SK-N-DZ (cell line): ENCODE measurements at places on chromosomes 7 and 10.

DNA sequence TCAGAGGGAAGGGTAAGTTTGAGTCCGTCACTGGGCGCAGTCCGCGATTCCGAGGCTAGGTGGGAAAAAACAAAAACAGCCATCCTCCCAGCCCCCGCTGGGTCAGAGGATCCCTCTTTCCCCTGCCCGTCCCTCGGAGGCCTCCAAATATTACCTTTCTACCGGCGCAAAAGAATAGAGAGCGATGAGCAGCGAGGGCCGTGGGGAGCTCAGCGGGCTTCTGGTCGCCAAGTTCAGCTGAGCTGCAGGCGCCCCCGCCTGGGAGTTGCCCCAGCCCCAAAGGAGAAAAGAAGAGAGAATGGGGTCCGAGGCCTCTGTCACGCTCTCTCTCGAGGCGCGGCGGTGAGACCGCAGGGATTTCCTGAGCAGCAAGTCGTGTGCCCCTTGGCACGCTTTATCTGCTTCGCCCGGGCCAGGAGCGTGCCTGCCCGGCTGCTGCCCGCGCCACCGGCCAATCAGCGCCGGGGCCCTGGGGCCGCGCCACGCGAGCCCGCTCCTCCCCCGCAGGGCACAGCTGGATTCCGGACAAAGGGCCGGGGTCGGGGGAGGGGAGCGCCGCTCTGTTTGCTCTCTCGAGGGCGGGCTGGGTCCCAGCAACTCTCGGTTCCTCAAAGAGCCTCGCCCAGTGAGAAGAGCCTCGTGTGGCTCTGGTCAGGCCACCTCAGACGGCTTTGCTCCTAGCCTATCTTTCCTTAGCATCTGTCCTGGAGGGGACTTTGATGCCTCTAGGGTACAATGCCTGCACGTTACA lies at the start of gene NEUROG3:
TSS of gene NEUROG3 (minus strand) at position 367 of the 751 bp plus-strand sequence. CDS start 379 bp downstream, outside the sequence.
- no peak for DNase-seq

DNA sequence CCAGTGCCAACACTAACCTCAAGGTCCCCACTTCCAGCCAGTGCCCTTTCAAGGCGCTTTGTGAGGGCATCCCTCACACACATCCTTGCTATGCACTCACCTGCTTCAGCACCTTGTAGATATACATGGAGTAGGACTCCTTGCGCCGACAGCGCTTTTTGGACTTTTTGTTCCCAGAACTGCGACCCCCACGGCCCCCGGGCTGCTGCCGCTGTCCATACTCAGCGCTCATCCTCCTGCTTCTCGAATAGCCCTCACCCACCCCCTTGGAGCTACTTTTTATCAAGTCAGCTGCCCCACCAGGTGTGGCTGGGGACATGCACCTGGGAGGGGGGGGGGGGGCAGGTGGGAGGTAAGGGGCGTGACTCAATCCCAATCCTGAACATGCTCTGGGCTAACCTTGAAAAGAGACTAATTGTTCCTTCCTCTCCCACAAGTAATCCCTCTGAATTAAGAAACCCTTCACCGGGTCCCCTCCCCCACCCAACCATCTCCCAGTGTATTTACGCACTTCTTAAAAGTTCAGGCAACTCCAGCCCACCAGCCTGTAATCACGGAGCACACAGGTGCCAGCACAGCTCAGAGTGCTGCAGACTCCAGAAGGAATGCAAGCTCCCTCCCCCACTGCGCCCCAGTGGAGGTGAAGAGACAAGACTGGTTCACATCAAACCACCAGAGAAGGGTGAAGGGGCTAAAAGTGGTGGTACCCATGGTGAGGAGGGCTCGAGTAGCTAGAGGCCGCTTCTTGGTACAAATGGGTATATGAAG lies at the start of gene H2BK1:
TSS of gene H2BK1 (minus strand) at position 402 of the 768 bp plus-strand sequence. CDS start at position 232, 170 bp downstream.
- no peak for DNase-seq

GRCh38 chr10:117132751-117133231 lies 5.3 kb downstream of the VAX1 start:
- DNase-seq = no peak

DNA sequence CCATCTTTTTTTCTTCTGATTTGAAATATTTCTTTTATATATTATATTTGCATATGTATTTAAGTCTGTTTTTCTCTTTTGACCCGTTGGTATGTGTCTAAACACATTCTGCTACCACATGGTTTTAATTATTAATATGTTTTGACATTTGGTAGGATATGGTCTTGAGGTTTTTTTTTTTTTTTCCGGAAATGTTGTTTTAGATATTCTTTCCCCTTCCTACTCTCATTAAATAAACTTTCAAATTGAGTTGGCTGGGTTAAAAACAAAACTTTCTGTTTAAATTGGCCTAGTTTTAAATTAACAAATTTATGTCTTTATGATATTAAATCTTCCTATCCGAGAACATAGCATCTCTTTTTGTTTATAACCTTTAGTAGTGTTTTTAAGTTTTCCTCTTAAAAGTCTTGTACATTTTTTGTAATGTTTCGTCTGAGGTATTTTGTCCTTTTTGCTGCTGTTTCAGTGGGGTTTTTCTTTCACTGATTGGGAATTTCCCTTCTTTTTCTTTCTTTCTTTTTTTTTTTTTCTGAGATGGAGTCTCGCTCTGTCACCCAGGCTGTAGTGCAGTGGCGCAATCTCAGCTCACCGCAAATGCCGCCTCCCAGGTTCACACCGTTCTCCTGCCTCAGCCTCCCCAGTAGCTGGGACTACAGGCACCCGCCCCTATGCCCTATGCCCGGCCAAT lies 25.4 kb downstream of the STAM start:
- DNase-seq = no peak

DNA sequence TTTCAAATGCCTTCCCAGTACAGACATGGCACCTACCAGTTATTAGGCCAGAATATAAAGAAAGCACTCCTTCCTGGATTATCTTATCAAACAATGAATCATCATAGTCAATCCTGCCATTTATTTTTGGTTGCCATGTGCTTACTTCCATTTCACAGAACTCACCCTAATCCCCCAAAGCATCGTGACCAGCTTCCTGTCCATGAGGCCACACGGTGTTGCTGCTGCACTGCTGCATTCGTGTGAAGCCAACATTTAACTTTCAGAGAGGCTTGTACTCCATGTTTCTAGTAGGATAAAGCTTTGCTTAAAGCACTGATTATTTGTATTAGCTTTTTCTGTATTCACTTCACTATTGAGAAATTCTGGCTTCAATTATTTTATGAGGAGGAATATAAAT lies 14.4 kb downstream of the COL28A1 start:
- DNase-seq = no peak

- DNase-seq = no peak
These were observed 13.2 kb downstream of the CCDC7 start for GRCh38 chr10:32459051-32459698.

DNA sequence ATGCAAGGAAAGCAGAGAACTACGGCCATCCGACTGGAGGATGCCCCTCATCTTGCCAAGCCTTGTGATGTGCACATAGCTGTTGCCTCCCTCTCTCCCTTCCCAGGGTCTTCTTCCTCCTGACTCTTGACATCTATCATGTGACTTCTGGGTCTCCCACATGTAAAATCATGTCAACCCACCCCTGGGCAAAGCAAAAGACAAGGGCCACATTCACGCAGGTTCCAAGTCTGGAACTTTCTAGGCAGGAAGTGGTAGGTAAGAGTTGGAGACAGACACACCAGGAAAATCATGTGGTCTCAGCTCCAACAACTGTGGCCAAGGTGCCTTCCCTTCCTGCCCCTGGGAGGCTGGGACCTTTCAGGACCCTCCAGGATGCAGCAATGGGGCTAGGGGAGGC lies 187.3 kb downstream of the CXCL12 start:
- no peak for DNase-seq

DNA sequence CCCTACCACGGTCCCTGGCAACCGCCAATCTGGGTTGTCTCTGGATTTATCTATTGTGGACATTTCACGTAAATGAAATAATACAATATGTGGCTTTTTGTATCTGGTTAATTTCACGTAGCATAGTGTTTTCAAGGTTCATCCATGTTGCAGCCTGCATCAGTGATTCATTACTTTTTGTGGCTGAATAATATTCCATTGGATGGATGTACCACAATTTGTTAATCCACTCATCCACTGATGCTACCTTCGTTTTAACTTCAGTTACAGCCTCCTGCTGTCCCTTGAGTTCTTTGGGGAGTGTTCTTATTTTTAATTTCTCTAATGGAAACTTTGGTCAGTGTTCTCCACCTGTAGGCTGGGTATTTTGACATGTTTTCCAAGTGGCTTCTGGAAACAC lies 49.5 kb downstream of the GRK5 start:
- DNase-seq = no peak

GRCh38 chr7:66399566-66399965 lies 194.4 kb downstream of the TPST1 start:
- no peak for DNase-seq

DNA sequence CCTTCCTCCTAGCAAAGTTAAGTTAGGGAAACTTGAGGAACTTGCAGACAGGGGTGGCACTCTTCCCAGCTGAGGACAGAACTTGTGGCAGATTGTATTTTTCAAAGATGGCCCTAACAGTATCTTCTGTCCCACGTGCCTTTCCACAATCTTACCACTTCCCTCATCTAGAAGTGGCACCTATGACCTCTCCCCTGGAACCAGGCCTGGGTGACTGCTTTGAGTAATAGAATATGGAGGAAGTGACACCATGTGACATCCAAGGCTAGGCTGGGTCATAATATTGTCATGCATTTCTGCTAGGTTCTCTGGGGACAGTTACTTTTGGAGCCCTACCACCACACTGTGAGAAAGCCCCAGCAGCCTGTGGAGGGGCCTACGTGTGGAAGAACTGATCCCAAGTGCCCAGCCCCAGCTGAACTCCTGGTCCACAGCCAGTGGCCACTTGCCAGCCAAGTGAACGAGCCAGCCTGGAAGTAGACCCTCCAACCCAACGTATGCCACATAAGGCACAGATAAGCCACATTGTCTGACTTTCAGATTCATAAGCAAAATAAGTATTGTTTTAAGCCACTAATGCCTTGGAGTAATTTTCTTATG lies 193.7 kb downstream of the PTPN20 start:
- DNase-seq = no peak

GRCh38 chr10:21318540-21319167 lies 206.8 kb downstream of the SKIDA1 start:
- DNase-seq = no peak

GRCh38 chr7:12229046-12229445 lies 18.0 kb downstream of the TMEM106B start:
- DNase-seq = no peak

GRCh38 chr7:95694334-95694733 lies 78.0 kb upstream of the DYNC1I1 start:
- DNase-seq = no peak

DNA sequence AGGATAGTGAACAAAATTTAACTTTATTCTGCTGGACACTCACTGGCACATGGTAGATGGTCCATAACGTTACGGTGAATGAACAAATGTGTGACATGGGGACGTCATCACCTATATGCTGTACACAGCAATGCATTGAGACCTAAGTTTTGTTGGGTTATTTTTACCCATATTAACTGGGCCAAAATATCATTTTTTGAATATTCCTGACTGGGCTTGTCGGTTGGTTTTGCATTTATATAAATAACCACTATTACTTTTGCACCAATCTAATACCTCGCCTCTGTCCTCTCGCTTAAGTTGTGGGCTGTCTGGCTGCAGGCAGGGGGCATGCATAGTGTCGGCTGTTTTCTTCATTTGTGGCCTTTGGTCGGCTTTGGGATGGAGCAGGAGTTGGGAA lies 161.7 kb downstream of the USP6NL start:
- DNase-seq = no peak

DNA sequence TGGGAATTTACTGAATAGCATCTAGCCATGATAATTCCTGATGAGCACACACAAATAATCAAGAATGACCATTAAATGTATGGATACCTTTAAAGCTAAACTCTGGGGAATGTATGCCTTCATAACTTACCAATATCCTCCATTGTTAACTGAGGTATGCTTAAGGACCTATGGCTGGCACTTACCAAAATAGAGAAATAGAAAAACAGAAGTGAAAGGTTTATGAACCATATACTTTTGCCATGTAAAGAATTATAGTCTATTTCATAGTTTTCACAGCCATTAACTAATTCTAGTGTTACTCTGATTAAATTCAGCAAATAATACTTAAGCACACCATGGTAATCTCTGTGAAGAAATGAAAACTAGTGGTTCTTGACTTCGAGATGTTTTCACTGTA lies 1360.6 kb upstream of the LRRTM3 start:
- no peak for DNase-seq

DNA sequence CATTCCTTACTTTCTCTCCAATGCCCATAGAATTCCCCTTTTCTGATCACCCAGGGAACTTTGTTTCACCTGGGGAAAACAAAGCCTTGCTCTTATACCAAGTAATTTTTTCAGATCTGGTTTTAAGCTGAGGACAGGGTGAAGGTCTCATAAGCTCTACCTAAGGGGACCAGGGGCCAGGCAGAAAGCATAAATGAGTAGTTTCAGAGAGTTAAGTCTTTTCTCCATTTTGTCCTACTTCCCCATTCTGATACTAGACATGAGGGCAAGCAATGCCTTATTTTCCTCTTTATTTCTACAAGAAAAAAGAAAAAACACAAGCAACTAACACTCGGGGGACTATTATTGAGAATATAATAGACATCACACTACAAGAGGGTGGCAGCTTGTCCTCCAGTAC lies 2.9 kb downstream of the AKR1D1 start:
- no peak for DNase-seq

- no peak for DNase-seq
These were observed 24.2 kb downstream of the PIP4K2A start for GRCh38 chr10:22690158-22690557.

DNA sequence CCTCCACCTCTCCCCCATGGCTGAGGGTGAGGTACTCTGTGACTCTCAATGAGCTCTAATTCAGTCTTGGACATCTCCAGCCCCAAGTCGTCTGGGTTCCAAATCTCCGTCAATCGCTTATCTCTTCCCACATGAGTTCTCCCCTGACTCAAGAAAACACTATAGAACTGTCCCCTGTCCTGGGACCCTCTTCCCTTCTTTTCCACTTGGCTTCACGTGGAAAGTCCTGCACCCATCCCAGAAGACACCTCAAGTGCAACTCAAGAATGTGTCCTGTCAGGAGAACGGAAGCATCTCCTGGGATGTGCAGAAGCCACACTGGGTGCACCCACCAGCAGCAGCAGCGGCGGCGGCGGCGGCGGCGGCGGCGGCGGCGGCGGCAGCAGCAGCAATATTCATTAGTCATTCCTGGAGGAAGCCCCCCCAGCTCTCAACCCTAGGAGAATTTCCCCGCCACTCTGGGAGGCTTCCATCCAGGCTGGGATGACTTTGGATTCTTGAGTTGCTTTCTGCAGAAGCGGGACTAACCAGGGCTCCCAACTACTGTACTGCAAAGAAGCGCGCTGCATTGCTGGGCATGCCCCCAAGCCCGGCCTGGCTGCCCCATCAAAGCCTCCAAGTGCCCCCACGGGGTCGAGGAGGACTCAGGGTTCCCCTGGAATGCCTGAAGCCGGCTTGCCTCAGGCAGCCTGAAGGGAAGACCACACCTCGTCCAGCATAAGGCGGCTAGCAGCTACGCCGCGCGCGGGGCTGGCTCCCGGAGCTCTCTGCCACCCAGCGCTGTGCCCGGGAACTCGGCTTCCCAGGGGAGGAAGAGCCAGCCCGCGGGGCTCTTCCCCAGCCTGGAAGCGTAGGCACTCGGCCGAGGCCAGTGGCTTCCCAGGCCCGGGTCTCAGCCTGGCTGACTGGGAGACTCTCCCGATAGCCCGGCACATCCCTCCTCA lies 1.0 kb downstream of the CRTAC1 start:
- peak; percentile 34 for DNase-seq

GRCh38 chr7:14191686-14192098 lies 202.2 kb upstream of the ETV1 start:
- DNase-seq = no peak
